Hematopoietic multipotent progenitor cell treated with erythropoietin and hydrocortisone succinate and interleukin-3 and kit ligand, for 15 days (in vitro differentiated cells): ENCODE measurements at places on chromosomes 7 and 10.

GRCh38 chr7:73599916-73600315, 21.5 kb upstream of the TBL2 start:
- no peak for DNase-seq

DNA sequence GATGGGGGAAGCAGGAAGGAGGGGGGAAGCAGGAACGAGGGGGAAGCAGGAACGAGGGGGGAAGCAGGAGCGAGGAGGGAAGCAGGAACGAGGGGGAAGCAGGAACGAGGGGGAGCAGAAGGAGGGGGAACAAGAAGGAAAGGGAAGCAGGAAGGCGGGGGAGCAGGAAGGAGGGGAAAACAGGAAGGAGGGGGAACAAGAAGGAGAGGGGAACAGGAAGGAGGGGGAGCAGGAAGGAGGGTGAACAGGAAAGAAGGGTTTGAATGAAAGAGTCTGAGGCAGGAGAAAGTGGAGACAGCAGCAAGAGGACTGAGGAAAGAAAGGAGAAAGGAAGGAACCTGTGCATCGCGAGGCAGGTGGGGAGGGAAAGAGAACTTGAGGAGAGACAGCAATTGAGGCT, 256.6 kb downstream of the PTEN start:
- no peak for DNase-seq

DNA sequence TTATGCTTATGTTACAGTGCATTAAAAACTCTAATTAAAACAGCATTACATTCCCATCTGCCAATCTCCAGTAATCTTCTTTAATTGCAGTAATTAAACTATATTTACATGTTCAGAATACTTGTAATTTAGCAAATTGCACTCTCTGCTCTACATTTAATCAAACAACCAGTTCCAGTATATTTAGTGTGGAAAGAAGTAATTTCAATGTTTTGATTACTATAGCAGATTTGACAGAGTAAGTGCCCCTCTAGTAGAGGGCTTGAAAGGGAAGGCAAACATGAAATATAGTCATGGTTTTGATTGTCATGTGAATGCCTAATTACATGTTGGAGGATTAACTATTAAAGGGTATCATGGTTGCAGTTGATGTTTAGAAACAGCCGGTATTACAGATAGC, 739.7 kb downstream of the AUTS2 start:
- no peak for DNase-seq

DNA sequence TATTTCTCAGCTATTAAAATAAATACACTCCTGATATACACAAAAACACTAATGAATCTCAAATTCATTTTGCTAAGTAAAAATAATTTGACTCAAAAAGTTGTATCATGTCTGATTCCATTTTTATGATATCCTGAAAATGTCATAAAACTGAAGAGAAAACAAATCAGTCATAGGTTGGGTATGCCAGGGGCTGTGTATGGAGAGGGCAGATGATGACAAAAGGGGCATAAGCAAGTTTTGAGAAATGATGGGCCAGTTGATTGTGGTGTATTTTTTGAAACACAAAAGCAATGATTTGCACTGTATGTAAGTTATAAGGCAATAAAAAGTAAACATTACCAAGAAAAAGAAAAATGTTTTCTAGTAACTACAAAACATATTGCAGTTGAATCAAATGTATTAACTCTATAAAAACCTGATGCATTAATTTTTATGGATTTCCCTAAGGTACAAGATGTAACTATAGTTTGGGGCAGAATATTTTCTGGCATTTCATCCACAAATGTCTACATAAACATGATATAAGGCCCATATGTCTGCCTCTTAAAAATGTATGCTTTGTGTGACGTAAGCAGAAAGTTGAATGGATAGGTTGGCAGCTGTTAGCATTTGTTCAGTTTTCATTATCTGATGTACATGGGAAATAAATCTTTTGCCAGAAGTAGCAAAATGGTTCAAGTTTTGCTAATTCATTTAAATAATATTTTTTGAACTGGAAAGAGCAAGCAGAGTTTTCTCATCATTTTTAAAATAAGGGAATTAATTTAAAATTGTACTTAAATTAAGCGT, 35.1 kb upstream of the ING3 start:
- DNase-seq, result no peak

DNA sequence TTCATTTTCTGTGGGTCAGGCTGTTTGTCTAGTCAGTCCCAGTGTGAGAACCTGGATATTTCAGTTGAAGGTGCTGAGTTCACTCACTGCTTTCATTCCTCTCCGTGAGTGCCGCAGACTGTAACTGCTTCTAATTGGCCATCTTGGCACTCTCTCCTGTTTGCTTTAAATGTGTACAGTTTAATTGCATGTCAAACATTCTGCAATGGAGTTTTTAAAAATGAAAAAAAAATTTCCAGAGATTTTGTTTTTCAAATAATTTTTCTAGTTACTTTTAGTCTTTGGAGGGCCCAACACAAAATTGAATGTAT, 87.8 kb downstream of the CCSER2 start:
- no peak for DNase-seq

- no peak for DNase-seq
These were observed 55.5 kb upstream of the ATP6V0A4 start for GRCh38 chr7:138853448-138853847.

DNA sequence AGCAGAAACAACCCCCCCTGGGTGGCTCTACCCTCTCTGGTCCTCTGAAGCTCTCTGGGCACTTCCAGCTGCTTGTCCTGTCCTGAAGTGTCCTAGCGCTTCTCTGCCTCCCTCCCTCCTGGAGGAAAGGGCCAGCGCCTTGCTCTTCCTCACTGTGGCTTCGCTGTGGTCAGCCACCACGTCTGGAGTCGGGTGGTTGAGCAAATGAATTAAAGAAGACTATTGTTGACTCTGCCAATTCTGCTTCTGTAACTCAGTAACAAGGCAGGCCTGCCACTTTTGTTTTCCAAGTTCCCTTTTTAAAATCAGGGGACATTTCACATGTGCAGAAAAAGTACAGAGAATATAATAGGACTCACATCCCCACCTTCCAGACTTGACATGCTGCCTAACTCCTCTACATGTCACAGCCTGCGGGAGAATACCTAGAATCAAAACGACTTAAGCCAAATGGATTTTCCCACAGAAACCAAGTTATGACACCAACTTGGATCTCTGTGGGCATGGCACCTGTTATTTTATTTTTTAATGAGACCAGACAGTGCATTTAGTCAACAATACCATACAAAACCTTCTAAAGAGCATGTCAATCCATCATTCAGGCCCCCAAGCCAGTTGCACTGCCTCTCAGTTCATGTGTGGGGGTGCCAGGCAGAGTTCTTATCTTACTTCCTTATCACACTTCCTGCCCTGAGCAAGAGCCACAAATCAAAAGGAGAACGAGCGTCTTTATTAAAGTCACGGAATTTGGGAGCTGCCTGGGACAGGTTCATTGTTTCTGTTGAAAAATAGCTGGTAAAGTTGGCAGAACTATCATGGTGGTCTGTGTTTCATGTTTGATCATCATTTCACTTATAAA, 6.8 kb downstream of the FFAR4 start:
- no peak for DNase-seq

DNA sequence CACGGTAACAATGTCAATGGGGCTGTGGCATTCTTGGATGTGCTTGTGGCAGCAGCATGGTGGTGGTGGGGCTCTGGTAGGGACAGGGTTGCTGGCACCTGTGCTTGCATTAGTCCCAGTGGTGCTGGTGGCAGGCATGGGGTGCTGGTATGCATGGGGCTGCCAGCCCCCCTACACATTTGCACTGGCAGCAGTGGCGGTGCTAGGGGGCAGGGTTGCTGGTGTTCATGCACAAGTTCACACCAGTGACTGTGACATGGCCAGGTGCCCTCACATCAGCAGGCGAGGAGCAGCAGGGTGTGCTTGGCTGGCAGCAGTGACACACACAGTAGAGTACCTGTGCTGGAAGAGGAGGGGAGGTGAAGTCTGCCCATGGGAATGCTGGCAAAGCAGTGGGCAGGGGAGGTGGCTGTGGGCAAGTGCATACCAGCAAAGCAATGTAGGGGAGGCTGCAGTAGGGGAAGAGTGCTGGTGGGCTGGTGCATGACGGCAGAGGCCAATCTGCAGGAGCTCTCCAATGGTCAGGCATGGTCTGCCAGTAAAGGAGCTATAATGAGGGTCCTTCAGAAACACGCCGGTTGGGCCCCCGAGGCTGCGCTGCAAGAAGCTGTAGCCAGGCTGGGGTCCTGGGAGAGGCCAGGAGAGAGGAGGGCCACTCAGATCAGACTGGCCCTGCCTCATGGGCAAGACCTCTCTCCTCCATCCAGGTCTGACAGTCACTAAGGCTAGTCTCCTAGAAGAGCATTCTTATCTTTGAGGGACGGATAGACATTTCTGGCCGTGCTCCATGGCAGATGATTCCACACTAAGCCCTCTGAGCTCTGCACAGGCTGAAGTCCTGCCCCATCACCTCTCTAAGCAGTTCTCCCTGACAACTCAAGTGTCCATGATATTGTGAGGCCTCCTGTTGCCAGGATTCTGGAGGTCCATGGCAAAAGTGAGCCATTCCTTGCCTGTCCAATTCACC, 406.4 kb downstream of the SEMA3D start:
- no peak for DNase-seq

GRCh38 chr7:18177815-18178660, 150.4 kb upstream of the PRPS1L1 start:
- no peak for DNase-seq

- no peak for DNase-seq
These were observed 53.7 kb upstream of the DPYSL4 start for GRCh38 chr10:132133005-132133404.

DNA sequence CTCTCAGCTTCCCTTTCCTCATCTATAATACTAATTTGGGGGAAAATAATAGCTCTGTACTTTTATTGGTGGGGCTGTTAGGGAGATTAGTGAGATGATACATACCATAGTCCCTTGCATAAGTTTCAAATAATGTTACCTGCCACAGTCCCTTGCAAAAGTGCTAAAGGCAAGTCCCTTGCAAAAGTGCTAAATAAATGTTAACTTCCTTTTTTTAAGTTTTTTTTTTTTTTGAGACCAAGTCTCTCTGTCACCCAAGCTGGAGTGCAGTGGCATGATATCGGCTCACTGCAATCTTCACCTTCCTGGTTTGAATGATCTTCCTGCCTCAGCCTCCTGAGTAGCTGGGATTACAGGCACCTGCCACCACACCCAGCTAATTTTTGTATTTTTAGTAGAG, 43.4 kb upstream of the SRGN start:
- no peak for DNase-seq

DNA sequence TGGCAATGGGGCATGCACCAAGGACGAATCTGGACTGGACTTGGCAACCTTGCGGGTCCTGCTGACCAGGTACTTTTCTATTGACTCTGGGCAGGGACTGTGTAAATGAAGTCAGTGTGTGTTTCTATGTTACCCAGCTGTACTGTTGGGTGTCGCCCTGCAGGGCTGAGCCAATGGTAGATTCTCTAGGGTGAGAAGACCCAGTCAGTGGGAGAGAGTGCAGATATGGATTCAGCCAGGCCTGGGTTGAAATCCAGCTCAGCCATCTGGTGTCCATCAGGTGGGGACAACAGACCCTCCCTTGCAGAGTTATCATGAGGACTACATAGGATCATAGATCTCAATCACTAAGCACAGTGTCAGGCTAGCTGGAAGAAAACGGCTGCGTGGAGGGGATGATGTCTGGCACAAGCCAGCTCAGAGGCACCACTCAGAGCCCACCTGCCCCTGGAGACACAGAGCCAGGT, 4.9 kb upstream of the PPIF start:
- DNase-seq, result no peak

GRCh38 chr10:112394475-112394875, 20.6 kb downstream of the ACSL5 start:
- DNase-seq, result no peak

DNA sequence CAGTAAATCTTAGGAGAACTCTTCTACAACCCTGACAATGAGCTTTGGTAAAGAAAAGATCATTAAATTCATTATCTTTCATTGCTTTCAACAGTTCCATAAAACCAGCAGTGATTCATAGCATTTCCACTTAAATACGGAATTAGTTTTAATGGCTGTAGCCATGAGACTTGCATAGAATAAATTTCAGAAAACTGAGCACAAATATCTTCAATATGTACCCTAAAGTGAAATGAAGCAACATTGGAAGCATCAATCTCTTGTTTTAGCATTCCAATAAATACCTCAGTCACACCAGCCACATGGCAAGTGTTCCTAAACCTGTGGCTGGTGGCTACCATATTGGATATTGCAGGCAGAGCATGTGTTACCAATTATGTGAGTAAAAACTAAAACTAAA, 3.6 kb upstream of the RARRES2 start:
- DNase-seq, result no peak

GRCh38 chr10:5629303-5630111, 36.9 kb downstream of the ASB13 start:
- DNase-seq, result peak; percentile 80

GRCh38 chr7:82129091-82129490, 314.5 kb downstream of the CACNA2D1 start:
- DNase-seq, result no peak

GRCh38 chr7:39405581-39405980, 160.6 kb upstream of the YAE1 start:
- no peak for DNase-seq

DNA sequence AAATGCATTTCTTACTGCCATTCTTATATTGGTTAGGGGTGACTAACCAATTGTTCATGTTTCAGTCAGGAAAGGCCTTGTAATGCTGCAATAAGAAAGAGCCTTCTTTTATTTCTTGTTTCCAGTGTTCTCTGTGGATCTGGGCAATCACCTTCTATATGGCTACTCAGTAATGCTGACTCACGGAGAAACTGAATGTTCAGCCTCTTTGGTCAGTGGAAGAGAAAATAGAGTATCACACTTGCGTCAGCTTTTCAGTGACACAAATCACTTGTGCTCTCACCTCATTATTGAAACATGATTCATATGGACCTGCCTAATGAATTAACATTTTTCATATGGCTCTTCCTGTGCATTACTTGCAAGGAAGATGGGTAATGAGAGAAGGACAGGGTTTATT, 243.9 kb upstream of the POT1 start:
- DNase-seq, result no peak

DNA sequence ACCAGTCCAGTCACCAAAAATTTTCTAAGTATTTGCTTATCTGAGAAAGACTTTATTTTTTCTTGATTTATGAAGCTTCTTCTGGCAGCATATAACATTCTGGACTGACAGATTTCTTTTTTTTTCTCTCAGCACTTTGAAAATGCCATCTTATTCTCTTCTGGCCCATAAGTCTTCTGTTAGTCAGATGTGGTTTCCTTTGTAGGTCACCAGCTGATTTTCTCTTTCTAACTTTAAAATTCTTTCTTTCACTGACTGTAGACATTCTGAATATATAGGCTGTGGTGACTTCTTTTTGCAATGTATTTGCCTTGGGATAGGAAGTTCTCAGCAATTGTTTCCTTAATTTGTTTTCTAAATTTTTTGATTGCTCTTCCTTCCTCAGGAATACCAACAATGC, 172.5 kb downstream of the CCDC7 start:
- no peak for DNase-seq

GRCh38 chr10:33947544-33947943, 613.1 kb upstream of the NRP1 start:
- no peak for DNase-seq

DNA sequence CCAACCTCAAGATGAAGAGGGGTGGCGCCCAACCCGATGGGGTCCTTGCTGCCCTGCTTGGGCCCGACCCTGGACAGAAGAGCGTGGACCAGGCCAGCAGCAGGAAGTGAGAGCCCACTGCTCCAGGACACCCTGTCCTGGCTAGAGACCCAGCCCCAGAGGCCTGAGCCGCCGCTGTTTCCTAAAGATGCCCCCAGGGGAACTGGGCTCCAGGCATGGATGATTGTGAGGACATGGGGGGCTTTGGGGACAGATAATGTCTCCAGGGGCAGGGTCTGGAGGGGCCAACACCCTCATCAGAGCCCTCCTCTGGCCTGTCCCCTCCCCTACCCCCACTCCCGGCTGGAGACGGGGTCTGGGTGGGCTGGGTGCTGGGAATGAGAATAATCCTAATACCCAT, 71.7 kb downstream of the MYL10 start:
- no peak for DNase-seq

- peak; percentile 81 for DNase-seq
These were observed 20.3 kb upstream of the HECTD2 start for GRCh38 chr10:91389636-91390512.
